ENCODE measurements at places on chromosomes 4 and X. TPM values are rescaled to one million over a fixed set of nuclear protein-coding genes. Genes with fewer than 3 reads are reported as not detected.

The NKX6-1 gene
- total RNA-seq: not detected

The MAGEB3 gene
- total RNA-seq: not detected

The EVC2 gene
- total RNA-seq: 13.2 TPM

The VCX2 gene
- not detected for total RNA-seq

The IRAK1 gene
- total RNA-seq: 34.2 TPM

The ELK1 gene
- total RNA-seq: 16.4 TPM

The GPR173 gene
- 2.5 TPM for total RNA-seq

The CXCL1 gene
- total RNA-seq: 1.5 TPM

The MORF4L2 gene
- total RNA-seq: 215 TPM

The MAGIX gene
- 2.2 TPM for total RNA-seq

The ELF4 gene
- 5.4 TPM for total RNA-seq

The FAM184B gene
- total RNA-seq: not detected

- H3K36me3 ChIP-seq: no peaks in the 10 kb centered on the region
- no peak overlapping the region for H3K27ac ChIP-seq
- no peak overlapping the region for H3K4me3 ChIP-seq
- no peaks in the 10 kb centered on the region for H3K4me1 ChIP-seq
- no peak for DNase-seq
- no peaks in the 10 kb centered on the region for H3K27me3 ChIP-seq
Observed at GRCh38 chr4:21921526-21922180, 26.9 kb downstream of the KCNIP4 start.

GRCh38 chr4:141652161-141652778 is 15.9 kb downstream of the IL15 start:
- DNase-seq: no peak
- H3K27ac ChIP-seq: peak overlapping the region; percentile 69
- H3K4me3 ChIP-seq: no peak overlapping the region
- H3K36me3 ChIP-seq: no peaks in the 10 kb centered on the region
- peaks cover 25% of the 10 kb centered on the region for H3K4me1 ChIP-seq
- H3K27me3 ChIP-seq: no peaks in the 10 kb centered on the region

DNA sequence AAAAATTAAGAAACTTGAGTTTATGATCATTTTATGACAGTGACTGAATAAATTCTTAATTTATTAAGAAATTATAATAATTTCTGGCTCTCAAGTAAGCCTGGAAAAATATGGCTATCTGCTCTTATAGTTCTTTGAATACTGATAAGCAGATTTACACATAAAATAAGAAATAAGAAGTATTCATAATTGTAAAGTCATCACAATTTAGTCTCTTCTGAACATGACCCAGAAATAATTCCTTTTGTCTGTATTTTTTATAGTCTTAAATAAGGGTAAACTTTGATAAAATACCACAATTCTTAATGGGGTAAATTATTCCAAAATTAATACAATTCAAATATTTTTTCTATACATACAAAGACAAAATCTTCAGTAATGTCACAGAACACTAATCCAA is 72.7 kb downstream of the ANKRD17 start:
- no peaks in the 10 kb centered on the region for H3K36me3 ChIP-seq
- H3K27me3 ChIP-seq: no peaks in the 10 kb centered on the region
- no peak for DNase-seq
- no peak overlapping the region for H3K27ac ChIP-seq
- H3K4me3 ChIP-seq: no peak overlapping the region

- peak overlapping the region; percentile 77 for H3K27ac ChIP-seq
- H3K4me3 ChIP-seq: no peak overlapping the region
- H3K4me1 ChIP-seq: peaks cover 37% of the 10 kb centered on the region
- no peaks in the 10 kb centered on the region for H3K36me3 ChIP-seq
- H3K27me3 ChIP-seq: no peaks in the 10 kb centered on the region
- DNase-seq: no peak
Observed at GRCh38 chrX:10083809-10084208, 73.0 kb upstream of the CLCN4 start.

GRCh38 chr4:149986917-149987316 is 91.3 kb upstream of the DCLK2 start:
- no peaks in the 10 kb centered on the region for H3K27me3 ChIP-seq
- DNase-seq: no peak
- H3K4me3 ChIP-seq: no peak overlapping the region

DNA sequence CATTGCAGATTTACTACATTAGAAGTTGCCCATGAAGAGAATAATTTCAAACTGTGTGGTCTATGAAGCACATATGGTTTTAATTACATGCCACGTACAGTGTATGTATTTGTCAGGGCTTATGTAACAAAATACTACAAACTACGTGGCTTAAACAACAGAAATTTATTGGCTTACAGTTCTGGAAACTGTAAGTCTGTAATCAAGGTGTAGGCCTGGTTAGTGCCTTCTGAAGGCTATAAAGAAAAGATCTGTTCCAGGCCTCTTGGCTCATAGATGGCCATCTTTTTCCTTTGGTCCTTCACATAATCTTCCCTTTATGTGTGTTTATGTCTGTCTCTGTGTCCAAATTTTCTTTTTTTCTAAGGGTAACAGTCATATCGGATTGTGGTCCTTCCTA is 1160.2 kb downstream of the FAM133A start:
- H3K27ac ChIP-seq: no peak overlapping the region
- H3K36me3 ChIP-seq: no peaks in the 10 kb centered on the region
- H3K4me3 ChIP-seq: no peak overlapping the region
- no peak for DNase-seq

DNA sequence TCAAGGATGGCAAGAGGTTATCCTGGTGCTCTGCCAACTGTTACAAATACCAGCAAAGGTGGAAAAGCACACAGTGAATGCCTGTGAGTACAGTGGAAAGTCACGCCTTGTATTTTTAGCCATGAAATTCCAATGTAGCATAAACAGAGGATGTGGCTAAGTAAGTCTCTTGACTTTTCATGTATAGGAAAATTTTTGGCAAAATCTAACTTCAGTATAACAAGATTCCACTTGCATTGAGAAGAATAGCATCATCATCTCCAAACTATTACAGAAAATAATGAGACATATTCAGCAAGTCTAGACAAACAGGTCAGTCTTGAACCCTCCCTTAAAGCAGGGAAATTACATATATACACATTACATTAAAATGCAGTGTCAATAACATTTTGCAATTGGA is 7.9 kb downstream of the SLC10A6 start:
- H3K4me3 ChIP-seq: no peak overlapping the region
- no peaks in the 10 kb centered on the region for H3K36me3 ChIP-seq
- no peak for DNase-seq
- H3K4me1 ChIP-seq: peaks cover 10% of the 10 kb centered on the region
- no peaks in the 10 kb centered on the region for H3K27me3 ChIP-seq

- peak overlapping the region; percentile 4 for H3K27ac ChIP-seq
- H3K27me3 ChIP-seq: no peaks in the 10 kb centered on the region
Observed at GRCh38 chr4:107857741-107858140, 33.0 kb downstream of the SGMS2 start.

GRCh38 chrX:19683358-19683757 is 168.1 kb upstream of the MAP3K15 start:
- no peak for DNase-seq
- no peaks in the 10 kb centered on the region for H3K4me1 ChIP-seq
- H3K36me3 ChIP-seq: no peaks in the 10 kb centered on the region
- H3K27ac ChIP-seq: peak overlapping the region; percentile 37

- H3K27ac ChIP-seq: no peak overlapping the region
- no peaks in the 10 kb centered on the region for H3K4me1 ChIP-seq
- no peaks in the 10 kb centered on the region for H3K36me3 ChIP-seq
- DNase-seq: no peak
- H3K4me3 ChIP-seq: no peak overlapping the region
- no peaks in the 10 kb centered on the region for H3K27me3 ChIP-seq
Observed at GRCh38 chr4:89162496-89162895, 51.2 kb downstream of the TIGD2 start.

GRCh38 chr4:183588169-183588675 is 70.8 kb downstream of the RWDD4 start:
- no peaks in the 10 kb centered on the region for H3K4me1 ChIP-seq
- peak overlapping the region; percentile 3 for H3K4me3 ChIP-seq
- peak overlapping the region; percentile 11 for H3K27ac ChIP-seq
- no peaks in the 10 kb centered on the region for H3K36me3 ChIP-seq

- H3K27ac ChIP-seq: no peak overlapping the region
- no peak for DNase-seq
- no peaks in the 10 kb centered on the region for H3K27me3 ChIP-seq
- no peak overlapping the region for H3K4me3 ChIP-seq
- H3K4me1 ChIP-seq: peaks cover 10% of the 10 kb centered on the region
- no peaks in the 10 kb centered on the region for H3K36me3 ChIP-seq
Observed at GRCh38 chr4:118821590-118822293, 14.2 kb downstream of the SEC24D start.

DNA sequence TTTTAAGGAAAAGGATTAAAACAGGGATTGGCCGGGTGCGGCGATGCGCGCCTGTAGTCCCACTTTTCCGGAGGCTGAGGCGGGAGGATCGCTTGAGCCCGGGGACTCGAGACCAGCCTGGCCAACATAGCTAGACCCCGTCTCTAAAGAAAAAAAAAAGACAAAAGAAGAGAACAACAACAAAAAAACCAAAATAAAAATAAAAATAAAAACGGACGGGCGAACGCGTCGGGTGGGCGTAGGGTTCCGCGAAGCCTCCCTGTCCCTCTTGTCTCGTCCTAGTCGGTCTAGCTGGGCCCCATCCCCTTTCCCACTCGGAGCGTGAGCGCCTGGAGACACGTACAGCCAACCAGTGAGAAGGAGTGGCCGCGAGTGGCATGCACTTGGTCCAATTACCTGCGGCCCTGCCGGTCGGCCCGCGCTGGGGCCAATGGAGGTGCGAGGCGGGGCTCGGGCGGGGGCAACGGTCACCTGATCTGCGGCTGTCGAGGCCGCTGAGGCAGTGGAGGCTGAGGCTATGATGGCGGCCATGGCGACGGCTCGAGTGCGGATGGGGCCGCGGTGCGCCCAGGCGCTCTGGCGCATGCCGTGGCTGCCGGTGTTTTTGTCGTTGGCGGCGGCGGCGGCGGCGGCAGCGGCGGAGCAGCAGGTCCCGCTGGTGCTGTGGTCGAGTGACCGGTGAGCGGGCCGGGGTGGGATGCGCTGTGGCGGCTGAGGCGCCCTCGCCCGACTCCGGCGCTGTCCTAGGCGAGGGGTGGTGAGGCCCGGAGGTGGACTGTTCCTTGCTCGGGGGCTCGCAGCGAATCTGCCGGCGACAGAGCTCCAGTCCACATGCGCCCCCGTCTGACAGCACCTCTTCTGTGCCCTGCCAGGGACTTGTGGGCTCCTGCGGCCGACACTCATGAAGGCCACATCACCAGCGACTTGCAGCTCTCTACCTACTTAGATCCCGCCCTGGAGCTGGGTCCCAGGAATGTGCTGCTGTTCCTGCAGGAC is at the start of gene ATP6AP1:
TSS of gene ATP6AP1 (plus strand) at position 502 of the 996 bp plus-strand sequence. CDS start at position 518, 16 bp downstream.
- peak within 1 kb of the TSS; percentile 74 for H3K4me3 ChIP-seq
- peak; percentile 97 for DNase-seq
- H3K4me1 ChIP-seq: peaks cover 23% of the 10 kb centered on the region
- H3K27me3 ChIP-seq: no peaks in the 10 kb centered on the region

DNA sequence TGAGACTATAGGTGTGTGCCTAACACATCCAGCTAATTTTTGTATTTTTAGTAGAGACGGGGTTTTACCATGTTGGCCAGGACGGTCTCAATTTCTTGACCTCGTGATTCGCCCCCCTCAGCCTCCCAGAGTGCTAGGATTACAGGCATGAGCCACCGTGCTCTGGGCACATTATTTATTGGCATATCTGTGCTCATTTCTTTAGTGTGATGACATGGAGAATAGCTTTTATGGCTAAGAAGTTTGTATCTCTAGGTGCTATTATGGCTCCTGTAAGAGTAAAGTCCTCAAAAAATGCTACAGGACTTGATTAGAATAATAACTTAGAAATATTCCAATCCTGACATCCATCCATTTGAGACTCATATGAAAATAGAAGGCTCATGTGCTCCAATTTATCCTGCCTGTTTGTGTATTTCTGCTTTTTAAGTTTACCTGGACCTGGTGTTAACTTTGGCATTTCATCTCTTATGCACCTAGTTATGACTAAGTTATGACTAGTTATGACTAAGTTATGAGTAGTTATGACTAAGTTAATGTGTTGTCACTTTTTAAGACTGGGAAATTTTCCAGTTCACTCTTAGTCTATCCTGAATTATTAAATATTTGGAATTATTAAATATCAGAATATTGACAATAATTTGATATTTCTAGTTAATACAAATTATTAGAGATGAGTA is 36.4 kb upstream of the UNC5C start:
- H3K27me3 ChIP-seq: no peaks in the 10 kb centered on the region
- H3K4me1 ChIP-seq: no peaks in the 10 kb centered on the region
- no peak overlapping the region for H3K27ac ChIP-seq
- no peak for DNase-seq
- H3K4me3 ChIP-seq: no peak overlapping the region

- no peak overlapping the region for H3K27ac ChIP-seq
- no peaks in the 10 kb centered on the region for H3K27me3 ChIP-seq
- no peaks in the 10 kb centered on the region for H3K4me1 ChIP-seq
Observed at GRCh38 chr4:117770269-117771102, 263.8 kb upstream of the NDST3 start.

GRCh38 chr4:78951862-78952472 is 12.7 kb upstream of the PAQR3 start:
- H3K27me3 ChIP-seq: no peaks in the 10 kb centered on the region
- H3K36me3 ChIP-seq: no peaks in the 10 kb centered on the region
- H3K4me3 ChIP-seq: no peak overlapping the region
- no peaks in the 10 kb centered on the region for H3K4me1 ChIP-seq
- no peak for DNase-seq
- H3K27ac ChIP-seq: no peak overlapping the region

- H3K4me3 ChIP-seq: no peak overlapping the region
- H3K27me3 ChIP-seq: no peaks in the 10 kb centered on the region
- H3K36me3 ChIP-seq: no peaks in the 10 kb centered on the region
- no peaks in the 10 kb centered on the region for H3K4me1 ChIP-seq
- DNase-seq: no peak
Observed at GRCh38 chrX:67094061-67094460, 449.8 kb upstream of the AR start.

DNA sequence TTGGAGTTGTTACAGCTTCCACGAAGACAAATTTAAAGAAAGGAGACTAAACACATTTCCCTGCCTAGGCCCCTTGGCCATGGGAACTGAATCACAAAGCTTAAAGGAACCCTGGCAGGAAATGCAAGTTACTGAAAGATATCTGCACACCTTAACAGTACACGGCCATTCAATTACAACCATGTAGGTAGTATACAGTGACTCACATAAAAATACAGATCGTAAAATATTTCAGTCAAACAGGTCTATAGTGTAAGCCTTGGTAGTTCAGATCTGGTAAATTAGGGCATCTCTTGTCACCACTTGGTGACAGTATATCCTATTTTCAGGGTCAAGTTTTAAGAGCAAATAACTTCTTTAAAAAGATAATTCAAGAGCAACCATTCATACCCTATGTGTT is 112.0 kb downstream of the ATG4A start:
- no peaks in the 10 kb centered on the region for H3K27me3 ChIP-seq
- DNase-seq: no peak
- no peaks in the 10 kb centered on the region for H3K4me1 ChIP-seq
- no peaks in the 10 kb centered on the region for H3K36me3 ChIP-seq
- no peak overlapping the region for H3K4me3 ChIP-seq

Data from sigmoid colon (tissue), 7 donors.